ENCODE measurements at places on chromosomes 4 and X. TPM values are rescaled to one million over a fixed set of nuclear protein-coding genes. Genes with fewer than 3 reads are reported as not detected.

DNA sequence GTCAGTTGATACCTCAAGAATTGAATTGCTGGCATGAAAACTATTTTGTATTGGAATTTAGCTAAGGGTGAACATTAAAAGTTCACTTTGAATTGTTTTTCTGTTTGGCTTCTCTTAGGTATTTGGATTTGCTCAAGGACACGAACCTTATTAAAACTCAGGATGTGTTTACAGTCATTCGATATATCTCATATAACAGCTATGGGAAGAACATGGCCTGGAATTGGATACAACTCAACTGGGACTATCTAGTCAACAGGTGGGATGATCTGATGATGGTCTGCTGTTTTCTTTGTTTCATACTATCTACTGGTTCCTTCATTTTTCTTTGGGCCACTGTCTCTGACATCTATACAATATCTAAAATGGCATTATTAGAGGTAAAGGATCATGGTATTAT is 69.7 kb downstream of the PITX2 start:
- DNase-seq: no peak

DNA sequence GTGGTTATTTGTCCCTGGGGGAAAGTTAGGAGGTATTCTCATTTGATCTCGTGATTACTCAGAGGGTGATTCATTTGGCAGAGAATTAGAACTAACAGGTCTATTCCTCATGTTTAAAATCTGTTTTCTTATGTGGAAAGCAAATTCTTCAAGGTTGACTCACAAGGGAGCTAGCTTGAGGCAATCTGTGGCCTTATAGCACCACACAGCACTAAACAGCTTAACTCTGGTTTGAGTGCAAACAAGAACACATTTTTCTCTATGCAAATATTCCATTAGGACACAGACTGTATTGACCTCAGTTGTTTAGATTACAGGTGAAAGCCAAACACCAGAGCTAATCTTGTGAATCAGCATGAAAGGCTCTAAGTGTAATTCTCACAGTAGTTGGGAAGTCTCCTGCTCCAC is 694.4 kb upstream of the POU3F4 start:
- no peak for DNase-seq

The CCDC158 gene
- not detected for total RNA-seq

DNA sequence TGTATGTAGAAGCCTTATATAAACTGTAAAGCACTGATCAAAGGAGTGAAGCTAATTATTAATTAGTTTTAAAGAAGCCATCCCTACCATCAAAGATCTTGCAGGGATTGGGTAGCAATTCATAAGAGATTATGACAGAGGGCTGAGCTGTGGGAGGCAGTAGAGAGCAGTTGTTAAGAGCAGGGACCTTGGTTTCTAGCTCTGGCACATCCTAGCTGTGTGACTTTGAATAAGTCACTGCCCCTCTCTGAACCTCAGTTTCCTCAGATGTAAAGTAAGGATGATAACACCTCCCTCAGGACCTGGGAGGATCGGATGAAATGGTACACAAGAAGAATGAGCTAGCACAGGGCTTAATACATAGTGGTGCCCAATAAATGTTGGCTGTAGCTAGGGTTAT is 45.4 kb downstream of the APLN start:
- DNase-seq: no peak

DNA sequence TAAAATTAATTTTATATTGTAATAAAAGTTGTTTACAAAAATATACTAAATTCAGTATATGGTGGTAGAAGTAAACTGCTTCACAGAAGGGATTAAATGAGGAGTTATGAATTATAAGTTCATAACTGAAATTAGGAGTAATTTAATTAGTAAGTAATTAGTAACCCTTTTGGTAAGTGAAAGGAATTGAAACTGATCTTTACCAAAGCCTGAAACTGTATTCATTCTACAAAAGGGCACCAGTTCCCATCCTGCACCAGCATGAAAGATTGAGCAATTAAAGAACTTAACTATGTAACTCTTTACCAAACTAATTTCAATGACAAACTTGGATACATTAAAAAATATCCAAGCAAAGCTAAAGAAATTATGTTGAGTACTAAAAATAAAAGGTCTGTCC is 8.2 kb downstream of the MED14 start:
- DNase-seq: no peak

The ENAM gene
- not detected for total RNA-seq

All from hematopoietic multipotent progenitor cell (in vitro differentiated cells).